ENCODE measurements at places on chromosomes 7 and 10.

DNA sequence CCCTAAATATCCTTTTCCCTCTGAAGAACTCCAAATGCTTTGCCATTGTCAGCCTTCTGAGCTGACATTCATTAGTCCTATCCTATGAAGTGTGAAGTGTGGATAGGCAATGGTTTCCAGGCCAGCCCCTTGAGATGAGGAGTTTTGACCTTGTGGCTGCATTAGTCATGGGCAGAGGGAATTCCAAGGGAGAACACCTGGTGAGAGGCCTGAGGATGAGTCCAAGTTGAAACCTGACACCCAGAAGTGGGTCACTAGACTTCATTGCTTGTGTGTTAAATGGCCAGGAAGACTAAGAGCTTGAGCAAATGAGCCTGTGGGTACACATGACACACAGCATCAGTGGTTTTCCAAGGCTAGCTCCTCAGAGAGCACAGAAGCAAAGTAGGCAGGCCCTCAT is 260.8 kb downstream of the SKAP2 start:
- DNase-seq = no peak

- DNase-seq = no peak
Observed at GRCh38 chr7:117048882-117049281, 95.6 kb downstream of the ST7 start.

DNA sequence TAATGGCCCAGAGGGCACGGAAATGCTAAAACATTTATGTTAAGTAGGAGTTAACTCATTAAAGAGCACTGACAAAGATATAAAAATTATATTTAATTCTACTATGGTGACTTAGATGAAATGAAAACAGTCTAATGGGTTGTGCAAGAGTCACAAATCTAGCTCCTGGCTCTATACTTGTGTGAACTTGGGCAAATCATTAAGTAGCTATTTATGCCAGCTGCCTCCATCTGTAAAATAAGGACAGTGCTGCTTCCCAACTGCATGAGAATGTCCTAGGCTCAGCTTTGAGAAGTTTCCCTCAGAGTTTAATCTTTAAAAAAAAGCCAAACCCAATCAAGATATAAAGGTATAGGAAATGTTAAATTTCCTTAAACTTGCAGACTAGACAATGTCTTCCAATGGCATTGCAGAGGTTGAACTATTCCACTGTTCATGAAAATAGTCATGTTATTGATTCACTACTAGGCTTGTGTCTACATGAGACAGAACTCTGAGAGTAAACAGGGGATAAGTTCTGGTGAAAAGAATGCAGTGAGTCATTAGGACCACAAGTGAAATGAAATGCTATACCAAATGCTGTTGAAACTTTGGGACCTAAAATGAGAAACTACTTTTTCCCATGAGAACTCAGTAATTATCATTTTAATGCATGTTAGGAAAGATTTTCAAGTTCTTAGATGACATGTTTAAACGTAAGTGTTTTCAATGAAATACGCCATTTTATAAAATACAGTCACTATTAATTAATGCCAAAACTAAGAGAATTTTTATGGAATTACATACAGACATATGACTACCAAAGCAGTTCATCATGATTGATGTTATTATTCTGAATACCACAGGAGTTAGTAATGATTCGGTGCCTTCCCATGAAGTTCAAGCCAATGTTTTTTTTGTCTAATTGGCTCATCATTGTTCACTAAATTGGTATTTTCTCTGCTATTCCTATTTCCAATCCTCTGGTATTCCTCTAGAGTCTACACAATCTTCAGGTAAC is 84.2 kb downstream of the CDK6 start:
- no peak for DNase-seq

DNA sequence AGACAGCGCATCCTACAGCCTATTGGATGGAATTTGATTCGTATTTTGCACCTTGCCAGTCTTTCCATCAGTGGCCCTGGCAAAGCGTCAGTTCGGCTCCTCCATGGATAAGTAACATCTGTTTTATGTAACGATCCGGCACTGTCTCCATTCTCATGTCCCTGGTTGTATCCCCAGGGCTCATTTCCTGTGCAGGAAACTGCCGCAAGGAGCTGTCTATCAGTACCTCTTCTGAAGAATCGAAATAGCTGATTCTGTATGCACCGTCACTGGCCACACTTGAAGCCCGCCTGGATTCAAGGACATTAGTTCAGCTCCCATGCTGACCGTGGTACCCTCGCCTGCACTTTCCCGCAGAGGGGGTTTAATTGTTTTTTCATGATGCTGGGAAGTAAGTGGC is 53.1 kb upstream of the NPS start:
- no peak for DNase-seq

GRCh38 chr7:129167817-129168216 is 20.6 kb upstream of the SMO start:
- DNase-seq = no peak

DNA sequence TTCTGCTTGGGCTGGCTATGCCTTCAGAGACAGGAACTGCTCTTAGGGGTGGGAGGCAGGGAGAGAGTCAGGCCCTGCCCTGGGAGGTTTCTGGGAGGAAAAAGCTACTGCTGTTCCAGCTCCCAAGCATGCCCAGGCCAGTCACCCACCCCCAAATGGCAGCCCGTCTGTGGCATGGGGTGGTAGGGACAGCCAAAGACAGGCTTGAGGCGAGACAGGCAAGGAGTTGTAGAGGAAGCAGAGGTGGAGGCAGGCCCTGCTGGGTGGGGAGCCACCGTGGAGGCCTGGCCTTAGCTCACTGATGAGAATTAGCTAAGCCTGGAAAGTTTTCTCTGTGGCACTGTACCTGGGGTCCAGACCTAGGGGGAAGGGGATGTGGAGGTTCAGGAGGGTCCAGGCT is 6.6 kb upstream of the SAMD8 start:
- no peak for DNase-seq

DNA sequence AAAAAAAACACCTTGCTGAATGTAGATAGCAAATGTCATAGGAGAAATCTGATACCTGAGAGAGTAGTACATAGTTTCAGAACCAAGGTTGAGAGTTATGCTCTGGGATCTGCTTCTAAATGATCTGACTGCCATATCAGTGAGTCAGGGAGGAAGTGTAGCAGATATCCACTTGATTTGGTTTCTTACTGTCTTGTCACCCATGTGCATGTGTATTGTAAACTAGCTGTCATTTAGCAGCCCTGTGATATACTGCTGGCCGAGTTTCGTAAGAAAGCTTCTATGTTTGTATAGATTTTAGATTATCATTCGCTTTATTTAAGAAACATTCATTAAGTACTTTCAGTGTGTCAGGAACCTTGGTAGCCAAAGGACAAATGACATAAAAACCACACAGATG is 42.0 kb downstream of the SP4 start:
- no peak for DNase-seq

GRCh38 chr7:137999496-138000080 is 2.3 kb downstream of the CREB3L2 start:
- DNase-seq = no peak

- DNase-seq = no peak
Observed at GRCh38 chr10:34492081-34492480, 323.0 kb downstream of the PARD3 start.

- no peak for DNase-seq
Observed at GRCh38 chr10:26391701-26392695, 46.1 kb upstream of the APBB1IP start.

GRCh38 chr7:106064771-106065574 is 47.1 kb downstream of the SYPL1 start:
- DNase-seq = no peak

GRCh38 chr10:35336084-35336831 is at the start of gene CCNY:
TSS of gene CCNY (plus strand) at chr10:35336509. CDS start at chr10:35337054, 545 bp downstream.
- peak; percentile 75 for DNase-seq

DNA sequence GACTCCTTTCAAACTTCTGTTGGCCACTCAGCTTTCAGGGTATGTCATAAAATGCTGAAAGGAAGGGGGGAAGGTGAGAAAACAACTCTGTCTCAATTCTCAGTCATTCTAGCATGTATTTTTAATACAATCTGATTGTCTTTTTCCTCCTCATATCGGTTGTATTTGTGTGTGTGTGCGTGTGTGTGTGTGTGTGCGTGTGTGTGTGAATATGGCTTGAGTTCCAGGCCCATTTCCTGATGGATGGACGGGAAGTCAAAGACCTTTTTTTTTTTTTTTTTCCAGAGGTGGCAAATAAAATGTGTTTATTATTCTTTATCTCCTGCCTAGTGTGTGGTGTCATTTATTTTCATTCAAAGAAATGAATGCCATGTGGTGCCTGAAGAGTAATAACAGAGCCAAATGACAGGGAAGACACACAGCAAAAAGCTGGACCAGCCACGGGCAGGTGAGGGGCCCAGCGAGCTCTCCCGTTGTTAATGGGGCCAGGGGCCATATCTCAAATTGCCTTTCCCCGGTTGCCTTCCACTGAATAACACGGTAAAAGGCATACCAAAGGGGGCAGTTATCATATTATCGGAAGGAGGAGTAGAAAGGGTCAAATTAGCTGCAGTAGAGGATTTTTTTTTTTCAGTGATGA is 3.1 kb upstream of the PLXNA4 start:
- no peak for DNase-seq

- no peak for DNase-seq
Observed at GRCh38 chr10:61065051-61065450, 121.1 kb upstream of the RHOBTB1 start.

- peak; percentile 31 for DNase-seq
Observed at GRCh38 chr7:90211391-90212148, at the start of gene STEAP2. TSS of gene STEAP2 (plus strand) at chr7:90211740. CDS start at chr7:90225083, 13,343 bp downstream.

- no peak for DNase-seq
Observed at GRCh38 chr10:117431160-117431559, 55.9 kb upstream of the PDZD8 start.

GRCh38 chr7:129169171-129169671 is 19.2 kb upstream of the SMO start:
- DNase-seq = no peak

DNA sequence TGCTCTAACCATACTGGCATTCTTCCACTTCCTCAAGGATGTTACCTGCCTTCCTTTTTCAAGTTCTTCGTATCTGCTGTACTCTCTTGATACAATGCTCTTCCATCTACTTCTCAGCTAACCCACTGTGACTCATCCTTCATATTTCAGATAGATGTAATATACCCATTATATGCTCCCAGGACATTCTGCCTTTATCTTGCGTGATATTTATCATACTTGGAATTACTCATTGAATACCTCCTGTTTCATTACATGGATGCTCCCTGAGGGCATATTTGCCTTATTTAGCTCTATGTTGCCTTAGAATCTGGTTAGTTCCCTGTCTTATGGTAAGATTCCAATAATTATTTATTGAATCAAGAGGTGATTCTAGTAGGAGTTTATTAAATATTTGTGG is 706.4 kb downstream of the SORCS3 start:
- no peak for DNase-seq

DNA sequence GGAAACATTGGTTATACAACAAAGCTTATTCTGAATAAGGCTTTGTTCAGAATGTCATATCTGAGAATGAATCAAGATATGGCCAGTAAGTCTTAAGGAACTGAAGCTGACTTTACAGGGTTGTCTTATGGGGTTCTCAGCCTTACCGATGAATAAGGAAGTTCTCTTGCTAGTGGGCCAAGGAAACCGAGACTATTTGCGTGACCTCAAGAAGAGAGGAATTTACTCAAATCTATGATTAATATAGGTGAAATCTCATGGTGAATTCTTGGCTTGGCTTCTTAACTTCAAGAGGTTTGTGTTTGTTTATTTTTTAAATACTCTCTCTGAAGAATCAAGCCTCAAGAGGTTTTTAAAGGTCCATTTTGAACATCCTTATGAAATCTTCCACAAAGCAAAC is 4.7 kb upstream of the MRLN start:
- no peak for DNase-seq

DNA sequence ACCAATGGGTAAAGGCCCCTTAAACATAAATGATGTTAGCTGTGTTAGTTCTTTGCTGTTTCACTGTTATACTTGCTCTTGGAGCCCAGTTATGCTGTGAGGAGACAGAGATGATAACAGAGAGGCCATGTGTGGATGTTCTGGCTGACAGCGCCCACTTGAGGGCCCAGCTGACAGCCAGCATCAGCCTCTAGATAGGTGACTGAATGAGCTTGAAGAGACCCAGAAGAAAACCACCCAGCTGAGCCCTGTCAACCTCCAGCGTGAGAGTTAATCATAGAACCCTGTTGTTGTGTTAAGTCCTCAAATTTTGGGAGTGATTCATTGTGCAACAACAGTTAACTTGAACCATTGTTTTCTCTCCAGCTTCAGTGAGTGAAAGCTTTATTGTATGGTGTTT is 91.7 kb downstream of the GLRX3 start:
- DNase-seq = no peak

- no peak for DNase-seq
Observed at GRCh38 chr10:73591935-73592699, 975 bp upstream of the USP54 start.

- DNase-seq = no peak
Observed at GRCh38 chr7:108347616-108348015, 108.6 kb downstream of the NRCAM start.

GRCh38 chr10:34740321-34740720 is 74.8 kb downstream of the PARD3 start:
- no peak for DNase-seq

- DNase-seq = no peak
Observed at GRCh38 chr7:73831834-73832651, 1.2 kb downstream of the CLDN4 start.

GRCh38 chr7:151923097-151923876 is 33.0 kb upstream of the GALNTL5 start:
- DNase-seq = no peak

DNA sequence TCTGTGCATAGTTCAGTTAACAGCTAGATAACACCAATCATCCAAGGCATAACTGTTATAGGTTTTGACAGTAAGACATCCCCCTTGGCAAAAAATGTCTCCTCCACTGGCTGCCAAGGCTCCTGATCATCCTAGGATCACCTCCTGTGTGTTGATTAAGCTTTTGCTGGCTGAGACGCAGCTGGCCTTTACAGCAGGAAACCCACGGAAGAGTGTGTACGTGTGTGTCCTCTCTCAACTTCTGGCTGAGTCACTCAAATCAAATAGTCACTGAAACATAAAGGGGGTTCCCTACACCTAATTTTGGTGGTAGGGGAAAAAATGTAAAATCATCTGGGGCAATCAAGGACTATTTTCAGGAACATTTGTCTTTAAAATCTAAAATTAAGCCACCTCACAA is 208.8 kb downstream of the CTNNA3 start:
- DNase-seq = no peak

DNA sequence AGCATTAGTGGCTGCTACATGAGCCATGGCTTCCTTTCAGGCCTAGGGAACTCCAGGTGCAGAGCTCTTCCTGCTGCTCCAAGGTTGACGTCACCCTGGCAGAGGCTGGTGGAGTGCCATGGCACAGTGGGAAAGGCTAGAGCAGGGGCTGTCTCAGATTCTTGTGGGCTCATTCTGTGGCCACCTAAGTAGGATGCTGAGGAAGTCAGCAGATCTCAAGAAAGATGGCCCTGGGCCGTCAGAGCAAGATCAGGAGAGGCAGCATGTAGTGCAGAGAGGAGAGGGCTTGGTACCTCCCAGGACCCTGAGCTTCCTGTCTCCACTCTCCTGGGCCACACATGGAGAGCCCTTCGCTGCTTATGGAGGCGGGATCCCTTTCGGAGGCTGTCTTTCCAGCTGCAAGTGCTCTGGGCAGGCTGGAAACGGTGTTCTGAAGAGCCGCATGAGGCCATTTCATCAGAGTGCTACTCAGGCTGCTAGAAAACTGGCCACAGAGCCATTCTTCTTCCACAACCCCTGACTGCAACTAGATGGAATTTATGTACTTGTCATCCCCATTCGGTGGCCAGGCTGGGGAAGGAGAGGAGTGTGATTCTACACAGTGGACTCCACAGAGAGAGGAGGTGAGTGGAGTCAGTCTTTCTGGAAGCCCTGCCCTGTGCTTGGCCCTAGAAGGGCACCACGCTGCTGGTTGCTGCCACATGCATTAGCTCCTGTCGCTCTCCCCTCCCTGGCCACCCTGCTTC is 304.2 kb downstream of the RPS24 start:
- no peak for DNase-seq

Data from activated CD4-positive, CD25-positive, alpha-beta regulatory T cell treated with anti-CD3 and anti-CD28 coated beads, Interleukin-2, amount 50 U/mL, for 72 hours (primary cell).